ENCODE measurements at places on chromosomes 4 and X.

DNA sequence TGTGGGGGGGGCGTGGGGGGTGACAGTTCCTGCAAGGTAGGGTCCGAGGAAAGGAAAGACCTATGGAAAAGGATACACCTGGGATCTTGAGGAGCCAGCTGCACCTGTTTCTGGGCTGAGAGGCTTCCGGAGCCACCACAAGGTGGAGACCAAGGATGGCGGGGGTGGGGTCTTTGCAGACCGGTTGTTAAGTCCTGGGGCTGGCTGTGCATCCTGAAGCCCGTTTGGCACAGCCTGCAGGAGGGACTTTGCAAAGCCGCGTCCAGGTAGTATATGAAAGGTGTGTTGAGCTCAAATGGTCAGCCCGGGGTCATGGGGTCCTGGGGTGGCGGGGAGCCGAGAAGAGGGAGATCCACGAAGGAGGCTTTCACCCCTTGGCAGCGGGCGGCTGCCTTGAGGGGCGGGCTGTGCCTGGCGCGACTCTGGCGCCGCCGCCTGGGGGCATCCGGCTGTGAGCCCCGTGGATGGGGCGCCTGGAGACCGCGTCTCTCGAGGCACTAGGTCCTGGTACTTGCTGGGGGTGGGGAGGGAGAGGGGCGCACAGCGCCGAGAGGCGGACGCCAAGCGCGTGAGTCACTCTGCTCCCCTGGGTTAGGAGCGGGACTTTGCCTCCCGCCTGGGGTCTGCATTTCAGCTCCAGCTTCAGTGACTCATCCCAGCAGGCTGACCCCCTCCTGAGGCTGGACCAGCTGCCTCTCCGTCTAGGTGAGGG lies 58.2 kb upstream of the DYNLT3 start:
- no peak for DNase-seq

DNA sequence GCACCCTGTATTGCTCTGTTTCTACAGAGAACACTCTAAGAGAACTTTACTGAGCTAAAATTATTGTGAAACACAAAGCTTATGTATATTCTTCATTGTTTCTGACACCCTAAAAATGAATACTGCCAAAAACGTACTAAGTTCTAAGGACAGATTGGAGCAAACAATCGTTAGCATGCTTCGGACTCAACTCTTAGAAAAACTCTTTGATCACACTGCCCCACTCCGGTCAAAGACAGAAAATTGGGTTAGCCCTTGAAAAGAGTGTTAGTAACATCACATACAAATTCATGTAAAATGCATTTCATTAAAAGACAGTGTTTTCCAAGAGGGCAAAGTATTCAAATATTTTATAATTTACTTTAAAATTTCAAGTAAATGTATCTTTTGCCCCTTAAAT lies 177.4 kb downstream of the DCHS2 start:
- DNase-seq: no peak

GRCh38 chr4:156191044-156191781 lies 237.5 kb upstream of the CTSO start:
- DNase-seq: no peak

GRCh38 chr4:70280567-70280966 lies 38.2 kb downstream of the CSN3 start:
- DNase-seq: no peak

DNA sequence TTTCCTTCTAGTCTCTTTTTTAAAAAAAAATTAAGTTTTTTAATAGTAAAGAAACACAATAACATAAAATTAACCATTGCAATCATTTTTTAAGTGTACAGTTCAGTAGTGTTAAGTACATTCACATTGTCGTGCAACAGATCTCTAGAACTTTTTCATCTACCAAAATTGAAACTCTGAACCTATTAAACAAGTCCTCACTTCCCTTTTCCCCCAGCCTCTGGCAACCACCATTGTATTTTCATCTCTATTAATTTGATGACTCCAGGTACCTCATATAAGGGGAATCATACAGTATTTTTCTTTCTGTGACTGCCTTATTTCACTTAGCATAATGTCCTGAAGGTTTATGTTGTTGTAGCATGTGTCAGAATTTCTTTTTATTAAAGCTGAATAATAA lies 31.8 kb downstream of the MSL3 start:
- DNase-seq: no peak

DNA sequence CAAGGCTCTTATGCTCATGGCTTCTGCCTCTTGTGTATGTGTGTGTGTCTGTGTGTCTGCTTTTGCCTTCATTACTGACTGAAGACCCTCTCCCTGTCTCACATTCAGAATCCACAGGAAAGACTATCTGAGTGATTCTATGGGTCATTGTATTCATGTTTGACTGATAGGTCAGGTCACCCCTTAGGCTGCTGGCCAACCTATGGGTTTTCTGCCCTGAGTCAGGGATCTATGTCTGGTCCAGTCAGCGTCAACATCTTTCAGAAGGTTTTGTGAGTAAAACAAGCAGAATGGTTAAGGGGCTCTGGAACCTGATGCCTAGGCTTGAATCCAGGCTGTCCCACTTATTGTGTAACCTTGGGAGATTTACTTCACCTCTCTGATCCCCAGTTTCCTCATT lies 30.5 kb downstream of the NHSL2 start:
- DNase-seq: no peak

- no peak for DNase-seq
Measured at GRCh38 chr4:66647476-66647875, 897.8 kb downstream of the CENPC start.

DNA sequence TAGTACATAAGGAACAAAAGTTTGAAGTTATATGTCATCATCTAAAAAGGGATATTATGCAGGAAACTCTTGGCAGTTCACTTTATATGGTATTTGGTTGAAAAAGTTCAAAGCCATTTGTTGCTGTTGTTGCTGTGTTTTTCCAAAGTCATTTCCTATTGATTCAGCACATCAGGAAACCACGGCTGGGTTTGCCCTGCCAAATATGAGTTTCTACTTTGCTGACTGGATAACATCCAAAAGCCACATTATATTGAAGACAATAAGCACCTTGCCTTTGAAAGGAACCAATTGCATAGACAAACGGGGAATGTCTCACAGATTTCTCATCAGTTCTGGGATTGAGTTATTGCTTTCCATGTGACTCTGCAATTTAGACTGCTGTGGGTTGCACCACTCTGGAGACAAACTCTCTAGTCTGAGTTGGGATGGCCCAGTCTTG lies 206.1 kb downstream of the SLC39A8 start:
- DNase-seq: no peak

DNA sequence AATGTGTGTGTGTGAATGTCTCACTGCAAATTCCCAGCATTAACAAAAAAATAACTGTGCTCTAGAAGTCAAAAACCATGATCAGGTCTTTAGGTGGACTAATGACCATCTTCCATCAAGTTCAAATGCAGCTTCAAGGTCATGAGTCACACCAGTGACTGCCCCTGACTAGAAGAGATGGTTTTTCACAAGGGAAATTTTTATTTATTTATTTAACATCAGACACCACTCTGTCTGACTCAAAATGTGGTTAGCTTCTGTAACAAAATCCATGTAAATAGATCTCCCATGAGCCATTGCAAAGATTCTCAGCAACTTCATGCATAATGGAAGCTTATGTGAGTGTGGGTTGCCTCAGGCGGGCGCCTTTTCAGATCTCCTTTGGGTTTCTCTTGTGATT lies 219.2 kb downstream of the KIT start:
- DNase-seq: no peak

- DNase-seq: no peak
Measured at GRCh38 chrX:19990151-19990555, 708 bp downstream of the BCLAF3 start.

DNA sequence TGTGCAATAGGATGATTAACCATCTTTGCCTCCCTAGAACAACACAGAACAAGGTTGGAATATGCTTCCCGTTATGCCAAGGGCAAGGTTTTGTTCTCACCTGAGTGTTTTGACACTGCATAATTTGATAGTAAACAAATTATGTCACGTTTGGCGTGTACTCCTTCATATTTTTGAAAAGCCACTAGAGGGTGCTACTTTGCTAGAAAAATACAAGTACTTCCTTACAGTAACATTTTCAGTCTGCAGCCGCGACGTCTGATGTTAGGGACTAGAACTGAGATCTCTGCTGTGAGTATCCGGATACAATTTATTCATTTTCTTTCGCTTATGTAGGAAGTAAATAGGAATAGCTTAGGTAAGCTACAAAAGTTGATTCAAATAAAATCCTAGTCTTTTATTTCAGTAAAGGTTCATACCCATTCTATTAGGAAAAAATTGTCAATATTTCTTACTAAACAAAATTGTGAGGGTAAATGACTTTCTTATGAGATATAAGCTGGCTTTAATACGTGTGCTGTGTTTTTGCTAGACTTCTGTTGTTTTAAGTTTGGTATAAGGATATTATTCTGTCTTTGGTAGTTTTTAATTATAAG lies 181.1 kb upstream of the WDFY3 start:
- peak; percentile 89 for DNase-seq

GRCh38 chr4:100428051-100428450 lies 89.8 kb downstream of the EMCN start:
- peak; percentile 53 for DNase-seq

DNA sequence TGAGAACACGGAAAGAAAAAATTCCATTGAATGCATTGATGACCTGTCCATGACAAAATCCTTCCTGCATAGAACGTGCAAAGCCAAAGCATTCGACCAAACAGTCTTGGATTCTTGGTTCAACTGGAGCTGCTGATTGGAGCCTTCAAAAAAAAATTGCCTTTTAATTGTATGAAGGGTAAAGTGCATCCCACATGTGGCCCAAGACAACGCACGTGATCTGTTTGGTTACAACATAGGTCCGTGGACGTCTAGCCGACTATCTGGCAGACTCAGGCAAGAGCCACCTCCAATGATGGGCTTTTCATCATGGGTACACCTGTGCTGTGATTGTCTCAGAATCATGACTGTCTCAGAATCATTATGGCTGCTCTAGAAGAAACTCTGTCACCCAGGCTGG lies 52.3 kb downstream of the SHOX start:
- no peak for DNase-seq

- DNase-seq: no peak
Measured at GRCh38 chr4:165502916-165503907, 124.4 kb downstream of the CPE start.

DNA sequence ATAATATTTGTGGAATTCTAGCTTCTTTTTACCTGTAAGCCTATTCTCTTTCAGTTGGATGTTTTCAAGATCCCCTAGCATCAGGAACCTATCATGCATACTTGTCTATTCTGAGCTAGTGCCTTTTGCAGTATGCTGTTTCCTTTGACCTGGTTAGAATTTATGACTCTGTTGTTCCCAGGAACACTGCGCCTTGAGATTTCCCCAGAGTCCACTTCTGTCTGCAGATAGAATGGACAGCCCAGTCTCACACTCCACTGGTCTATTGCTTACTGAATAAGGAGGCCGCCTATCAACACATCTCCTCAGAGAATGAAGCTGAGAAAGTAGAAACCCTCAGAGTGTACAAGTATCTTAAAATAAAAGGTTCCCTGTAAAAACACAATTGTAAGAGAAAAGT lies 465.1 kb upstream of the GALNTL6 start:
- DNase-seq: no peak

- DNase-seq: no peak
Measured at GRCh38 chr4:94354474-94354896, 11.8 kb upstream of the HPGDS start.

DNA sequence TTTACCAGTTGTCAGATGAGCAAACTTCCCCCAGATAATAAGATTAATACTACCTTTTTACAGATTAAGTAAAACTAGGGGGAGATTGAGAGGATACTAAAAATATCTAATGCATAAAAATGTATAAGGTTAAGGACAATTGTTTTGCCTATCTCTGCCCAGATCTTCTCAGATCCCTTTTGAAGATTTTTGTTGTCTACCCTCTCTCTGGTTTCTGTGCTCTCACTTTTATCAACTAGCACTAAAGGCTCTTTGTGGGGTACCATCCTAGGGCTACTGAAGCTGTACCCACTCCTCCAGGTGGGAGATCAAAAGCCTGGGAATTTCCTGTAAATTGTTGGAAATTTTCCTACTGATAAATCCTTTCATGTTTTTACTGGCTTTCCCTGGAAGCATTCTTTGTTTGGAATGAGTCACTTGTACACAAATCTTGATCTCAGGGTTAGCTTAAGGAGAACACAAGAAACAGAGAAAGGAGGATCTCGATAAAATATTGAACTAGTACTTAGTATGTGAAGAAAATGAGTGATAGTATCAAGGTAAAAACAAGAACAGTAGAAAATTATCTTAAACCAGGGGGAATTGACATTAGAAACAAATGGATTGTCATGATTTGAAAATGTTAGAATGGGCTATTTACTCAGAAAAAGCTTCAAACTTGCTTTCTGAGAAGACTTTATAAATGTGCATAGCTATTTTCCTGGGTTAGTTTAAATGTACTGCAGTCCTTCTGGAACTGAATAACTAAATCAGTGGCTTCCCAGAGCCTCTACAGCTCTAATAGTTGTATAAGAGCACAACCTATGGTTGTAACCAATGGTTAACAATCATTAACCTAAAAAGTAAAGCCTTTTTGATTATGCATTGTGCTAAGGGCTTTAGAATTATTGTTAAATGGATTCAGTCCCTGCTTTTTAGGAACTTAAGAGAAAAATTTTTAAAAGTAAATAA lies 679.9 kb upstream of the MAGEB2 start:
- no peak for DNase-seq

- DNase-seq: no peak
Measured at GRCh38 chrX:107713203-107713542, 62.4 kb downstream of the TSC22D3 start.

DNA sequence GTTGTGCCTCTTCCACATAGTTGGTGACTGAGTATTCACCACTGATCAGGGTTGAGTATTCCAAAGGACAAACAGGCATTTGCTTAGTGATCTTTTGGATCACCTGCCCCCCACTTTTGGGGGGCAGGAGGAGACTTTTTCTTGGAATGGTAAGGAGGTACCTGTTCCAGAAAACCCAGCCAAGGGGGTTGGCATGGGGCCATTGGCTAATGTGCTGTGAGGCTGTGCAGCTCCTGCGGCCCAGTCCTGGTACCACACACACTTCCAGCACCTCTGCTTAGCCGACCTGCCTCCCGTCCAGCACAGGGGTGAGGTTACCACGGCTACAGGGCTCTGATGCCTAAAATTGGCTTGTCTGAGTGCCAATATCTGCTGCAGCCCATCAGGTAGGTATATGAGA lies 40.1 kb upstream of the MGST2 start:
- no peak for DNase-seq

DNA sequence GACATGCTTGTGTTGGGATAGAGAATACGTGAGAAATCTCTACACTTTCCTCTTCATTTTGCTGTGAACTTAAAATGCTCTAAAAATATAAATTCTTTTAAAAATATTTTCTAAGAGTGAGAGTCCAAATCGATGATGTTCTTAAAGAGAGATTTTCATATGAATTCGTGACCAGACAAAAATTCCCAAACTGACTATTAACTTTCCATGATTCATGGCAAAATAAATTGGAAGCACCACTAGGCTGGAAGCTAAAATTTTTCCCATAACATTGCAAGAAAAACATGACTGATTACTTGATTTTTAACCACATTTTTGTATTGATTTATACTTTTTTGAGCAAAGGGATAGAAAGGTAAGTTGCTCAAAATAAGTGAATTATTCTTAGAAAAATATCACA lies 201.1 kb downstream of the ANTXR2 start:
- DNase-seq: no peak

GRCh38 chr4:120263618-120264017 lies 197.0 kb upstream of the MAD2L1 start:
- no peak for DNase-seq

- DNase-seq: peak; percentile 13
Measured at GRCh38 chr4:186068581-186069348, at the start of gene TLR3. Gene TLR3, plus strand, starts transcription at chr4:186069156. Its CDS starts 7,464 bp downstream, at chr4:186076620.

Measured in Kasumi-1 (cell line).